IMR-90 (cell line): ENCODE measurements at places on chromosomes 2 and 18. TPM values are rescaled to one million over a fixed set of nuclear protein-coding genes. Genes with fewer than 3 reads are reported as not detected.

DNA sequence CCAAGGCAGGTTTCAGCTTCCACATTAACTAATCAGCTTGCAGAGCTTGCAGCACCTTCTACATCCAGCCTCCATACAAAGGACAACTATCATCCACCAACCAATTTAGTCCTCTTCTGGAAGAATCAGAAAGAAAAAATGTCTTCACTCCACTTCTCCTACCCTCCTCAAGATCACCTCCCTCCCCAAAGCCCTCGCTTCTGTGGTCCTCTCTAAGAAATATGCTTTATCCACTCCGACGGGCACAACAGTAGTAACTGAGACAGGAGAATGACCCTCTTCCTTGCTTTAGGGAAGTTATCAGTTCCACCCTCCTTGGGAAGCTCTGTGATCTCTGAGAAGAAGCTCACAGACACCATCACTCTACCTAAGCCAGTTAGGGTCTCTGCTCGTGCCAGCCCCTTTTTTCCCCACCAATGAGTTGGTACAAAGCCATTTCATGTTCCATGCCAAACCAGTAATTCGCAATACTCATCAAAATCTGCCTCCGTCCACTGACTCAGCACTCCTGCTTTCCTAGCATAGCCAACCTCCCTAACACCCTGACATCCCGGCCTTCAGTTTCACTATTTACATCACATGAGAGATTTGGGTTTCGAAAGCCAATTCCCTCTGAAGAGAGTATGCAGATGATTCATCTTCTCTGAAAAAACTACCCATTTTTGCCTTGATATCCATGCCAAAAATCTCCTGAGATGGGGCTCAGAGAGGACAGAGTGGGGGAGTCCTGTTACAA lies 114.1 kb upstream of the PKDCC start:
- DNase-seq, result peak; percentile 96

- no peak for DNase-seq
Observed at GRCh38 chr2:147506889-147507288, 337.9 kb upstream of the ACVR2A start.

- peak; percentile 50 for DNase-seq
Observed at GRCh38 chr2:19369341-19369955, 11.0 kb upstream of the OSR1 start.

The MGAT4A gene
- total RNA-seq, result under 0.01 TPM in 2 replicates

The CNDP1 gene
- total RNA-seq, result not detected in 2 replicates
